PC-3 (cell line): ENCODE measurements at places on chromosomes 6 and 20. TPM values are rescaled to one million over a fixed set of nuclear protein-coding genes. Genes with fewer than 3 reads are reported as not detected.

DNA sequence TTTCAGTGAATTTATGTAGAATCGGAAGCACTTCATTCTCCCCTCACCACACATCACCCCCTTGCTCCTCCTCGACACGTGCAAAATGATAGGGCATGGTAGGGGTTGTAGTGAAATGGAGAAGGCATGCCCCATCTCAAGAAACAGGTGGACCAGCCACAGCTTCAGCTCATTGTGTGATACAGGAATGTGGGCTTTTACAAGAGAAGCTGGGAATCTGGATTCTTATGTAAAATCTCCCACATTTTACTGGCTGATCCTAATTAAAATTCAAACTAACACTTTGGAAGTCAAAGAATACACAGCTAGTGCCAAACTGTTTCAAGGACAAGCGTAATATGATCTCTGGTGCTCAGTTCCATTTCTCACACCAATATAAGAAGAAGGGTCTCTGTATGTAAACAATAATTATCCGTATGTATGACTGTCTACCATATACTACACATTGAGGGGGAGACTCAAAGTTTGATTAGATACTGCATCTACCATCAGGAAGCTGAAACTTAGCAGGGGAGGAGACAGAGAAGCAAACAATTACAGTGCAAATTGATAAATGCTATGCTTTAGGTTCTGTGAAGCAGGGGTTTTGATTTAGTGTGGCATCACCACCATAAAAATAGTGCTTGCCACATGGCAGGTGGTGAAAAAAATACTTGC is 24.3 kb upstream of the KIAA0408 start:
- peaks cover 53% of the 10 kb centered on the region for H3K4me1 ChIP-seq
- H3K36me3 ChIP-seq = no peaks in the 10 kb centered on the region
- H3K27me3 ChIP-seq = no peaks in the 10 kb centered on the region
- no peak for DNase-seq
- peak overlapping the region; percentile 50 for H3K4me3 ChIP-seq

- H3K36me3 ChIP-seq = peaks cover 31% of the 10 kb centered on the region
- no peak overlapping the region for H3K27ac ChIP-seq
- no peak overlapping the region for H3K4me3 ChIP-seq
- H3K27me3 ChIP-seq = no peaks in the 10 kb centered on the region
- H3K4me1 ChIP-seq = peaks cover 40% of the 10 kb centered on the region
Measured at GRCh38 chr6:137872581-137873115, 5.6 kb downstream of the TNFAIP3 start.

C20orf202 gene
- not detected in 2 replicates for total RNA-seq

- no peaks in the 10 kb centered on the region for H3K36me3 ChIP-seq
- no peaks in the 10 kb centered on the region for H3K27me3 ChIP-seq
- DNase-seq = peak; percentile 2
- H3K27ac ChIP-seq = no peak overlapping the region
- H3K4me1 ChIP-seq = no peaks in the 10 kb centered on the region; the same call in 1 of the 2 replicates
- no peak overlapping the region for H3K4me3 ChIP-seq
Measured at GRCh38 chr6:21527731-21528130, 65.8 kb upstream of the SOX4 start.

RAB23 gene
- 8.2 and 11.2 TPM in 2 replicates for total RNA-seq

- no peak for DNase-seq
- H3K27ac ChIP-seq = no peak overlapping the region
- H3K36me3 ChIP-seq = no peaks in the 10 kb centered on the region
- peaks cover 17% of the 10 kb centered on the region for H3K27me3 ChIP-seq
- peaks cover 7% of the 10 kb centered on the region; the same call in 1 of the 2 replicates for H3K4me1 ChIP-seq
Measured at GRCh38 chr6:43276577-43277305, 21.3 kb upstream of the SLC22A7 start.

- H3K27ac ChIP-seq = no peak overlapping the region
- H3K27me3 ChIP-seq = no peaks in the 10 kb centered on the region
- no peaks in the 10 kb centered on the region for H3K36me3 ChIP-seq
- no peak for DNase-seq
Measured at GRCh38 chr6:160505970-160506369, 157.8 kb downstream of the SLC22A3 start.

CNR1 gene
- not detected in 2 replicates for total RNA-seq
